Stimulated activated CD4-positive, alpha-beta T cell treated with anti-CD3 and anti-CD28 coated beads, Interleukin-1b, Interleukin-23, amount 100 ng/mL, for 1 hour (primary cell): ENCODE measurements at places on chromosomes 1 and 21.

GRCh38 chr21:41683815-41684214, 83.0 kb downstream of the RIPK4 start:
- no peak for DNase-seq

GRCh38 chr1:177439301-177439700, 268.5 kb downstream of the BRINP2 start:
- DNase-seq = no peak

- no peak for DNase-seq
Observed at GRCh38 chr1:63779338-63780211, 5.8 kb downstream of the ROR1 start.

GRCh38 chr21:26756491-26757159, 88.6 kb downstream of the ADAMTS1 start:
- no peak for DNase-seq

DNA sequence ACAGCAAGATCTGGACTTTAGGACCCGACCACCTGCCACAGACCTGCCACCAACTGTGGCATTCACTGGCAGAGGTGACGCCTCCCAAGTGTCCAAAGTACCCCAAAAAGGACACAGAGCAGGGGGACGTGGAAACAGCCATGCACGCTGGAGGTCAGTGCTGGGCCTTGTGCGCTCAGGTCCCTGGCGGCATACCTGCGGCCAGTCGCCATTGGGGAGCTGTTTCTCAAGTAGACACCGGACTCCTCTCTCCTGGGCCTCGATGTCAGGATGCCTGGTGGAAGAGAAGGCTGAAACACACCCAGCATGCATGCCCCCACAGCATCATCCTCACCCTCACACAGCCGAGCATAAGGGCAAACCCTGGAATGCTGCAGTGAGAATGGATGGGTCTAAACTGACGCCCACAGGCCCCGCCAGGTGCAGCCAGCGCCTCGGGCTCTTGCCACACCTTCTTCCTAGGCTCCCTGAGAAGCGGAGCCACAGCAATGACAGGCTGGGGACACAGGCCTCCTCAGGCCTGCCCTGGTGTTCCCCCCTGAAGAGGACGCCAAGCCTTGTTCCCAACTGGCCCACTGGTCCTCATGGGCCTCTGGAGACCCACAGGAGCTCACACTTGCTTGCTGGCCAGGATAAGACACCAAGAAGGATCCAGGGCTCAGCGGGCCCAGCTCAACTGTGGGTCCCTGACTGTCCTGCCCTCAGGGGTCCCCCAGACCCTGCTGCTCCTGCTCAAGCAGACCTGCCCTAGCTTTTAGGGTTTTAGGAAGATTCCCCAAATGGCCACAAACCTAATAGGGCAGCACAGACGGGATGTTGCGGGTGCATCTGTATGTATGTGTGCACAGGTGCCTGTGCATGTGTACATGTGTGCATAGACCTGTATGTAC, 7.7 kb upstream of the SPATC1L start:
- DNase-seq = no peak

DNA sequence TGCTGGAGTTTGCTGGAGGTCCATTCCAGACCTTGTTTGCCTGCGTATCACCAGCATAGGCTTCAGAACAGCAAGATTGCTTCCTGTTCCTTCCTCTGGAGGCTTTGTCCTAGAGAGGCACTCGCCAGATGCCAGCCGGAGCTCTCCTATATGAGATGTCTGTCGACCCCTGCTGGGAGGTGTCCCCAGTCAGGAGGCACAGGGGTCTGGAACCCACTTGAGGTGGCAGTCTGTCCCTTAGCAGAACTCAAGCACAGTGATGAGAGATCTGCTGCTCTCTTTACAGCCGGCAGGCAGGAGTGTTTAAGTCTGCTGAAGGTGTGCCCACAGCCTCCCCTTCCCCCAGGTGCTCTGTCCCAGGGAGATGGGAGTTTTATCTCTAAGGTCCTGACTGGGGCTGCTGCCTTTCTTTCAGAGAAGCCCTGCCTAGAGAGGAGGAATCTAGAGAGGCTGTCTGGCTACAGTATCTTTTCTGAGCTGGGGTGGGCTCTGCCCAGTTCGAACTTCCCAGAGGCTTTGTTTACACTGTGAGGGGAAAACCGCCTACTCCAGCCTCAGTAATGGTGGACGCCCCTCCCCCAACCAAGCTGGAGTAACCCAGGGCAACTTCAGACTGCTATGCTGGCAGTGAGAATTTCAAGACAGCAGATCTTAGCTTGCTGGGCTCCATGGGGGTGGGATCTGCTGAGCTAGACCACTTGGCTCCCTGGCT, 205.0 kb downstream of the GPR52 start:
- DNase-seq = no peak

GRCh38 chr1:104380003-104380402, 630.3 kb downstream of the AMY1C start:
- DNase-seq = no peak

DNA sequence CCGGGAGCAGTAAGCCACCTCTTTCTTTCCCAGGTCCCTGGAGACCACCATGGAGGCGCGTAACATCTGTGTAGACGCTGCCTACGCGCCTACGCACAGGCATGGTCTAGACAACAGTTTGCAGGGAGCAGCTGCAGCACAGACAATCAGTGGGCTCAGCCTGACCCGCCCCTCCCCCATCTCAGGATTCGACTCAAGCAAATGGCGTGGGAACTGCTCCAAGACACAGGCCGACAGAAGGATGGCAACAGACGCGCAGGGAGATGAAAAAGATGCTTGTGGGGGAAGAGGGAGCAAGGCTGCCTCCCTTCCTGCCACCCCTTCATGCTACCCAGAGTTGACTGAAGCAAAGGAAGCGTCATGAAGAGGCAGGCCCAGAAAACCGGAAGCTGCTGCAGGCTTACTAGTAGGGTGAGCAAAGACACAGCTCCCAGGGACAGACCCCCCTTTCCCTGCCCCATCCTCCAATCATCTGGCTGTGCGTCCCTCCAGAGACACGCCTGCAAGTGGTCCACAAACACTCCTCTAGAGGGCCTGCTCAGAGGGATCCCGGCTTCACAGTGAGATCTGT, 19.5 kb downstream of the STK40 start:
- no peak for DNase-seq

DNA sequence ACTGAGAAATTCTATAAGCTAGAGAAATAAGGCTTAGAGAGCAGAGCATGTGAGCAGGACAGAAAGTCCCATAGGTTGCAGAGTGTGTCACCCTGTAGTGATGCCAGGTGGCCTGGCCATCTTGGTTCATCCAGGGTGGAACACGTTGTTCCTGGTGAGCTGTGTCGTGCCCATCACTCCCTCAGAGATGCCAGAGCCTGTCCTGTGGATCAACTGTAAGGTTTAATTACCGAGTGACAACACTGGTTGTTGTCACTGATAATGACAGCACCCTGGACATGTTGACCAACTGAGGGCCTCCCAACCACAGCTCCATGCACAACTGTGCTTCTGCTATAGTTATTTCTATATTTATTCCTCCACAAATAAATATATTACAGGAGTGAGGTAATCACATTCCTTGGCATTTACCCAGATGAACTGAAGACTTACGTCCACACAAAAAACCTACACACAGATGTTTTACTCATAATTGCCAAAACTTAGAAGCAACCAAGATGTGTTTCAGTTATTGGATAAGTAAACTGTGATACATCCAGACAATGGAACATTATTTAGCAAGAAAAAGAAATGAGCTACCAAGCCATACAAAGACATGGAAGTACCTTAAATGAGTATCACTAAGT, 6.2 kb downstream of the C1orf198 start:
- no peak for DNase-seq

DNA sequence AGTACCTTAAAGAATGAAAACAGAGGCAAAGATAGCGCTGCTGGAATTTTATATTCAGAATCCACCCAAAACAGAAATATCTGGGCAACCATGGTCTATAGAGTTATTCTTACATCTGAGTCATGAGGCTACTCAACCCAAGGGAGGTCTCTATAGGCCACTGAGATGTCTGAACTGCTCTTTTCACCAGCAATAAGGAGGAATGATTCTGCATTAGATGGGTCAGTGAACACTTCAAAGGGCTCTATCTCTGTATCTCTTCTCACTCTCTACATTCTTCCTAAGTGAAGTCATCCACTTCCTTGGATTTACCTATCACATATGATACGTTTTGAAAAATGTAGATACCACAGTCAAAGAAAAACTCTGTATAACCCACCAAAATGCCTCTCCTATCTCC, 90.2 kb upstream of the NGF start:
- DNase-seq = no peak

- DNase-seq = no peak
Observed at GRCh38 chr1:153430166-153430553, 13.8 kb downstream of the S100A7A start.

DNA sequence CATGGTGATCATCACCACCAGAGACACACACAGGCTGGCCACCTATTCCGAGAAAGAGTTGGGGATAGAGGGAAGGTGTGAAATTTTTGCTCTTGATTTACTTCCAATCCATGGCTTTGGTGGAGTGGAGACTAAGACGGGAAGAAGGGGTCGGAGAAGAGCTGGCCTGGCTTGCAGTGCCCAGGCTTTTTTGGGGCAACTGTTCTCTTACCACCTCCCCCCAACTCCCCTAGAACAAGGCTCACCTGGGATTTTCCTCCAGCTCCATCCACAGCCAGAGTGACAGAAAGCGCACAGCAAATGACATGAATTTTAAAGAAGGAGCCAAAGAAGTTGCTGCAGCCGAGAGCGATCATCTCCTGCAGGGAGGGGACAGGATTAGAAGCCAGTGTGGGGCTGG, 16.0 kb downstream of the SLC26A9 start:
- DNase-seq = no peak

DNA sequence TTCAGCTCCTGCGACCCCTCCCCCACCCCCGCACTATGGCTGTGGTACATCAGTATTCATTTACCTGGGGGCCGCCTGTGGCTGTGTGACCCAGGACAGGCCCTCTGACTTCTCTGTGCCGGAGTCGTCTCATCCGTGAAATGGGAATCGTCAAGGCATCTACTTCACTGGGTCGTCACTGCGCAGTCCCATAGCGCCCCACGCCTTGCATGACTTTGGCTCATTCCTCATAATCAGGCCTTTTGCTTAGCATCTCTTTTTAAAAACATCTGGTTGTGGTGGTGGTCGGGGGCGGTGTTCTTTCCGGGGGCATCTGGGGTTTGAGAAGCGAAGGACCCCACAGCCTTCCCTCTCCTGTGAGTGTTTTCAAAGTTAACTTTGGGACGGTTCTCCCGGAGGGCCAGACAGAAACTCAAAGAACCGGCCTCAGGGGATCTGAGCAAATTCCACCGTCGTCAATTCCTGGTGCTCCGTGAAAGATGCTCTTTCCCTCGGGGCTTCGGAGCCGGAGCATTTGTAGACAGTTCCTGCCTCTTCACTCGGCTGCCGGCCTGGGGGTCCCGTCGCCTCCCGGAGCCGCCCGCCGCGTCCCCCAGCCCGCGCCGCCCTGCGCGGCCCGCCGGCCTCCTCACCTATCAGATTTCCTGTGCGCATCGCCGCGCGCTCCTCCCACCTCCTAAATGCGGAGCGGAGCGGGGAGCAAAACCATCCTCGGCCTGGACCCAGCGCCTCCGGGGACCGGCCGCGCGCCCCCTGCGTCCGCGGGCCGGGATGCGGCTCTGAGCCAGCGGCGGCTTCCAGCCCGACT, at the start of gene B3GALT5:
Gene B3GALT5, plus strand, starts transcription at position 708 of the 808 bp plus-strand sequence. CDS start 47,620 bp downstream, outside the sequence.
- no peak for DNase-seq

DNA sequence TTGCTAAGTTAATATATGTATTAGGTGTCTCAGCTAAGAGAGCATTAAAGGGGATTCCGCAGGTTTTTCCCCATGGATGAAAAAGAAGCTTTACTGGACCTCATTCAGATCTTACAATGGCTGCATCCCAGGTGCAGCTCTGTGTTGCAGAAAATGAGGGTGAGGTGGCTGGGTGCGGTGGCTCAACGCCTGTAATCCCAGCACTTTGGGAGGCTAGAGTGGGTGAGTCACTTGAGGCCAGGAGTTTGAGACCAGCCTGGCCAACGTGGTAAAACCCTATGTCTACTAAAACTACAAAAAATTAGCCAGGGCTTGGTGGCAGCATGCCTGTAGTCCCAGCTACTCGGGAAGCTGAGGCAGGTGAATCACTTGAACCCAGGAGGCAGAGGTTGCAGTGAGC, 58.5 kb upstream of the MORC3 start:
- DNase-seq = no peak

GRCh38 chr1:22075718-22076117, 23.2 kb downstream of the CDC42 start:
- DNase-seq = no peak

- DNase-seq = no peak
Observed at GRCh38 chr1:237981223-237981622, 90.5 kb upstream of the ZP4 start.

- DNase-seq = no peak
Observed at GRCh38 chr1:11691302-11691914, at the start of gene DRAXIN. Gene DRAXIN (plus strand): TSS chr1:11691710. CDS start chr1:11706259, 14,549 bp downstream.

DNA sequence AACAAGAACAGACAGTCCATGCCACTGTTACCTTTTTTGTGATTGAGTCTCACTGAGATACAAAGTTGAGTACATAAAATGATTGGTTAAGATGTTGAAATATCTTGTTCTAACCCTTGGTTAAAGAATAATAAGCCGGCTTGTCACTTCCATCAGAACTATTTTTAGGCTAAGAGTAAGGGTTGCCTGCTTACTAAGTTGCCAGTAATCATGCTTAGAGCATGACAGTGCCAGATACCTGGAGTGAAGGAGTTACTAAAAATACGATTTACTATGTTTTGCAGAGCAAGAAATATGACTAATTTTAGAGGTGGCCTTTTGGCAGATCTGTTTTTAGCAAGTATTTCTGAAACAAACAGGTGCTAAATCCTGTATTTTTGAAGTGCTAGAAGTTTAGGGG, 6.0 kb downstream of the HUNK start:
- DNase-seq = no peak

- DNase-seq = no peak
Observed at GRCh38 chr1:219092206-219092605, 81.5 kb upstream of the LYPLAL1 start.

GRCh38 chr1:44717156-44717555, 13.8 kb downstream of the RNU5D-1 start:
- DNase-seq = no peak

- DNase-seq = no peak
Observed at GRCh38 chr1:214316593-214316992, 35.6 kb downstream of the SMYD2 start.

DNA sequence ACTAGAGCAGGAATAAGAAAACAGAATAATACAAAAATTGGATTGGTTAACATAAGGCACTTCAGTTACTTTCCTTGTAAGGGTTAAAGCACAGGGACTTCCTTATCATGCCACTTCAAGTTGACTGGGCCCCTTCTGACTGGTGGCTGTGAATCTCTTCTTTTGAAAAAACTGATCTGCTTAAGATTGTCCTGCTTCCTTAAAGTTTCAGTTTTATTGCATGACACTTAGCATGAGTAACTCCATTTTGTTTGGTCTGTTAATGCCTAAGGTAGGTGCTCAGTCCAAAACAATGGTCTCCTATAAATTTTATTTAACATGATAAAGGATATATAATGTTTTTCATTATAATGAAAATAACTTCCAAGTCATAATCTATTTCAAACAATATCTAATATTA, 37.6 kb downstream of the UBE2U start:
- no peak for DNase-seq
